Panc1 (cell line): ENCODE measurements at places on chromosomes 5 and 9.
A peak's percentile ranks its signal among the peaks of the same experiment; 100 is the strongest.

GRCh38 chr5:57802131-57802530 is 319.5 kb upstream of the ACTBL2 start:
- no peaks in the 10 kb centered on the region for H3K27me3 ChIP-seq
- H3K27ac ChIP-seq, result peak overlapping the region; percentile 25; the same call in 1 of the 2 replicates
- no peaks in the 10 kb centered on the region for H3K4me1 ChIP-seq
- no peak for DNase-seq
- H3K4me3 ChIP-seq, result no peak overlapping the region

GRCh38 chr9:113578882-113579282 is 115.4 kb downstream of the RGS3 start:
- H3K36me3 ChIP-seq, result no peaks in the 10 kb centered on the region
- H3K4me3 ChIP-seq, result no peak overlapping the region
- no peak overlapping the region for H3K27ac ChIP-seq
- no peaks in the 10 kb centered on the region for H3K27me3 ChIP-seq

GRCh38 chr9:137836151-137836830 is 41.3 kb upstream of the CACNA1B start:
- no peaks in the 10 kb centered on the region for H3K36me3 ChIP-seq
- DNase-seq, result no peak
- H3K4me3 ChIP-seq, result no peak overlapping the region
- no peak overlapping the region for H3K27ac ChIP-seq
- H3K27me3 ChIP-seq, result no peaks in the 10 kb centered on the region

GRCh38 chr5:43634621-43635020 is 31.6 kb downstream of the NNT start:
- no peak overlapping the region for H3K4me3 ChIP-seq
- no peaks in the 10 kb centered on the region for H3K36me3 ChIP-seq
- H3K4me1 ChIP-seq, result no peaks in the 10 kb centered on the region

DNA sequence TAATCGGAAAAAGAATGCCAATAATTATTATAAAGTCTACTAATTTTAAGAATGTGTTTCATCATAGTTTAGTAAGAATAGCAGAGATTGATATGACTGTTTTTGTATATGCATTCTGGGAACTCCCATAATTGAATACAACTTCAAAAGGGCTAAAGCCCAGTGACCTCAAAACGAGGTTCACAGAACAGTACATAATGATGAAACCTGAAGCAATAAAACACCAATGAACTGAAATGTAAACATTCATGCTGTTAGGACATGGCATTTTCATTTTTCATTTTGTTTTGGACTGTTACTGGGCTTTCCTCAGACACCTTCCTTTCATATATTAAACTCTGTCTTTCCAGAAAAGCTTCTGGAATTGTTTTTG is 684 bp upstream of the JMY start:
- peak overlapping the region; percentile 76 for H3K4me3 ChIP-seq
- no peak for DNase-seq
- peaks cover 5% of the 10 kb centered on the region for H3K36me3 ChIP-seq
- peaks cover 4% of the 10 kb centered on the region for H3K4me1 ChIP-seq
- H3K27me3 ChIP-seq, result no peaks in the 10 kb centered on the region
- peak overlapping the region; percentile 90 for H3K27ac ChIP-seq

DNA sequence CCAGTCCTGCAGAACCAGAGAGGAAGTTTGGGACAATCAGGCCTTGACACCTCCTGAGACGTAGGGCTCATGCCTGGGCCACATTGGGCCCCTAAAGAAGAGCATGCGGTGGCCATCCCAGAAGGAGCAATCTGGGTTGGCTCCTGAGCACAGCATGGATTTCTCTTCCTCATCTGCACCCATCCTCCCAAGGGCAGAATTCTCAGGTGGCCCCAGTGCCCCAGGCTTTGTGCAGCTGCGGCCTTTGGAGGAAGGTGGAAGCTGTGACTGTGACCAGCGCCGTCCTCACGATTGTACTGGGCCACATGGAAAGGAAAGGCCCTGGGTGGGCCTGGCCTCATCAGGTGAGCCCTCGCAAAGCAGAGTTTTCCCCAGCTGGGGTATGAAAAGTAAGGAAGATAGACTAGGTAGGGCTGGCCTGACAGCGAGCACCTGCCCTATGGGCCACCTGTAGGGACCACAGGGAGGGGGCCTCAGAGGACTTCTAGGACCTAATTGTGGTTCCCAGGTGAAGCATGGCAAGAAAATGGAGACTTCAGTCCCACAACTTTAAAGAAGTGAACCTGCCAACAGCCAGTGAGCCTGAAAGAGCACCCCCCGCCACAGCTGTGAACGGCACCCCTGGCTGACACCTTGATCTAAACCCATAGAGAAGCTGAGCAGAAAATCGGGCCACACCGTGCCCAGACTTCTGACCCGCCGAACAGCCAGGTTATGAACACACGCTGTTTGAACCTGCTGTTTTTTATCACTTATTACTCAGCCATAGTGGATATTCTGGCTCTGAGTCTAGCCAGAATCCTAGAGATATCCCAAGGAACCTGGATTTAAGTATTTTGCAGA is 164.1 kb downstream of the IRX2 start:
- H3K27ac ChIP-seq, result no peak overlapping the region
- H3K27me3 ChIP-seq, result no peaks in the 10 kb centered on the region
- no peaks in the 10 kb centered on the region for H3K4me1 ChIP-seq
- no peak for DNase-seq

- no peaks in the 10 kb centered on the region for H3K4me1 ChIP-seq
- no peaks in the 10 kb centered on the region for H3K27me3 ChIP-seq
- no peak overlapping the region for H3K4me3 ChIP-seq
- no peak overlapping the region for H3K27ac ChIP-seq
Measured at GRCh38 chr9:77807281-77807683, 159.2 kb upstream of the GNA14 start.

DNA sequence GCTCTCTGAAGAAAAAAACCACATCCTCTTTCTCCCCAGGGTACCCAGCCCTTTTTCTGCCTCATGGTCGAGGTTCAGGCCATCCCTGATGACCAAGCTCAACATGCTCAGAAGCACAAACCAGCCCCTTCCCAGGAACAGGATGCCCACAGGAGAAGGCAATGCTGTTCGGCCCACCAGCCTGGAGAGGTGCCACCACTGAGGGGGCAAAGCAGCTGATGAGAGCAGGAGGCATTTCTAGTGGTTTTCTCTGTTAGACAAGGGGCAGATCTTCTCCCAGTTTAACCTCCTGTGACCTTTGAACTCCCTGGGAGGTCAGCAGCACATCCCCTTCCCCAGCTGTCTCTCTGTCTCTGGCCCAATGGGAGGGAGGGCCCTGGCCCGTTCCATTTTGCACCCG is 73.0 kb downstream of the PAX5 start:
- no peaks in the 10 kb centered on the region for H3K4me1 ChIP-seq
- H3K27ac ChIP-seq, result no peak overlapping the region
- peaks cover 8% of the 10 kb centered on the region for H3K27me3 ChIP-seq
- H3K36me3 ChIP-seq, result no peaks in the 10 kb centered on the region
- H3K4me3 ChIP-seq, result no peak overlapping the region

DNA sequence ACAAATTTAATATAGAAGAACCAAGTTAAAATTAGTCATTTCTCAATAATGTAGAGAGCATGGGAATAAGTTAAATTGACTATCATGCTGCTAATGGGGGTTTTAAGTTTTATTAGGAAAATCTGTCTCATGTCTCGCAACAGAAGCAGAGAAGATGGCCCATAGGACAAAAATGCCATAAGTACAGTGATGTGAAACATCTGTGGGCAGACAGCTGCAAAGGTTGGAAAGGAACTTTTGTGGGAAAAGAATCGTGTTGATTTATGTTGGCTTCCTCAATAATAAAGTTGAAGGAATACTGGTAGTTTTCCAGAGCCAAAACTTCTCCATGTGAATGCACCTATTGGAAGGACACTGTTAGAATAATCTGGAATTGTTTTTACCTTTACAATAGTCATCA is 44.8 kb downstream of the VCAN start:
- H3K27me3 ChIP-seq, result no peaks in the 10 kb centered on the region
- no peaks in the 10 kb centered on the region for H3K36me3 ChIP-seq
- no peak for DNase-seq
- no peak overlapping the region for H3K4me3 ChIP-seq
- H3K4me1 ChIP-seq, result no peaks in the 10 kb centered on the region

- H3K36me3 ChIP-seq, result no peaks in the 10 kb centered on the region
- no peak overlapping the region for H3K27ac ChIP-seq
- H3K4me3 ChIP-seq, result no peak overlapping the region
- DNase-seq, result no peak
Measured at GRCh38 chr5:40667161-40667663, 12.5 kb upstream of the PTGER4 start.

DNA sequence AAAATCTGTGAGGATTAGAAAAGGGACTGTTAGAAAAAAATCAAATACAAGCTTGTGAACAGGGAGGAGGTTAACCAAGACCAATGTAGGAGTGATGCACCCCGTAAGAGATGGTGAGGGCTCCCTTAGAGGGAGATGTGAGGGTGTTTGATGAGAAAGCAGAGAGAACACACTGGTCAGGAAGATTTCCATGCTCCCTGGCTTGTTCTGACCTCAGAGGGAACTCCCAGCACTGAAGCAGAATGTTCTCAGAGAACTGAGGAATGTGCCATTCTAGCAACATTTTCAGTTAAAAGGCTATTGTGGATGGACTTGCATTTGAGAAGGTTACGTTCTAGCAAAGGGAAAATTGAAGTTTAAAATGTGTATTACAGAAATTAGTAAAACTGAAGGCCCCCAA is 110.6 kb downstream of the HTR4 start:
- H3K27me3 ChIP-seq, result no peaks in the 10 kb centered on the region; the same call in 1 of the 2 replicates
- H3K4me1 ChIP-seq, result no peaks in the 10 kb centered on the region
- H3K36me3 ChIP-seq, result no peaks in the 10 kb centered on the region
- H3K27ac ChIP-seq, result no peak overlapping the region
- no peak overlapping the region for H3K4me3 ChIP-seq

DNA sequence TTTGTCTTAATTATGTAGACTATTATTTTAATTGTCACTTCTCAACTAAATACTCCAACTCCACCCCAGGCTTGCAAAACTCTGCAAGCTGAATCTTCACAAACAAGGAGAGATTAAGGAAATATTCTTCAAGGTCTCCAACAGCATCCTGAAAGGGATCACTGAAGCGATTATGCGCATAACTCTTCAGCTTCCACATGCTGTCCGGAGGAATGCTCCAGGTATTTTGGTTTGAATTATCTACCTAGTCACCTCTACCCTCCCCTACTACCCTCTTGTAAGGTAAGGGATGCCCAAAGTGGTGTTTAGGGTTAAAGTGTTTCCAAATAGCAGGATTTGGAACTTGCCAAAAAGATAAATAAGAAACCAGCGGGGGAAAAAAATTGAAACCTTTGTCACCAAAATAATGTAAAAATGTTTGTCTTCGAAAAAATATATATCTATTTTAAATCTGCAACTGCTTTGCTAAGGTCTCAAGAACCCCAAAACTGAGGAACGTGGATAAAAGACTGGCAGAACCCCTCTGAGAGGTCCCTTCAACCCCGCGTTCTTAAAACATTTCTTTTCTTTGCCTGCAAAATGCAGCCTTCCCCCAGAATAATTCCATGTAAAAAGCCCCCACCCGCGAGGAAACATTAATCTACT is 11.6 kb downstream of the PTCH1 start:
- H3K36me3 ChIP-seq, result no peaks in the 10 kb centered on the region; the same call in 1 of the 2 replicates
- peaks cover 15% of the 10 kb centered on the region for H3K4me1 ChIP-seq
- DNase-seq, result no peak
- peak overlapping the region; percentile 54; the same call in 1 of the 2 replicates for H3K27ac ChIP-seq

GRCh38 chr9:10773136-10773535 is 160.3 kb upstream of the PTPRD start:
- no peaks in the 10 kb centered on the region for H3K27me3 ChIP-seq
- no peak overlapping the region for H3K4me3 ChIP-seq
- no peak overlapping the region for H3K27ac ChIP-seq
- no peaks in the 10 kb centered on the region for H3K4me1 ChIP-seq

- no peaks in the 10 kb centered on the region for H3K36me3 ChIP-seq
- no peak overlapping the region for H3K4me3 ChIP-seq
- H3K4me1 ChIP-seq, result no peaks in the 10 kb centered on the region
- DNase-seq, result no peak
- no peak overlapping the region for H3K27ac ChIP-seq
Measured at GRCh38 chr5:127084656-127085055, 11.4 kb upstream of the C5orf63 start.

DNA sequence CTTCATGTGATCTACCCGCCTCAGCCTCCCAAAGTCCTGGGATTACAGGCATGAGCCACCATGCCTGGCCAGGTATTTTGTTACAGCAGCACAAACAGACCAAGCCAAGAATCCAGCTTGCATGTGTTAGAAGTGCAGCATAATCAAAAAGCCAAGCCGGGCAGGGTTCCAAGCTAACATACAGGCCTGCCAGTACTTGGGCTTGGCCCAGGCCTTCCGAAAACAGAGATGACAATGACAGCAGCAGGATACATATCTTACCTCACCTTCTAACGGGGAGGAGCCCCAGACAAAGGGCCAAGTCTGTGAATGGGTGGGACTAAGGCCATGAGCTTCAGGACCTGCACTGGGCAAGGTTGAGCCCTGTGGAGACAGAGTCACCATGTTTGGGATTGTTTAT is 91.4 kb upstream of the ZNF462 start:
- no peak overlapping the region for H3K27ac ChIP-seq
- H3K4me1 ChIP-seq, result no peaks in the 10 kb centered on the region
- no peaks in the 10 kb centered on the region for H3K27me3 ChIP-seq

GRCh38 chr9:32260151-32260862 is 124.1 kb upstream of the ACO1 start:
- H3K4me1 ChIP-seq, result no peaks in the 10 kb centered on the region
- no peak overlapping the region for H3K27ac ChIP-seq
- H3K27me3 ChIP-seq, result no peaks in the 10 kb centered on the region
- no peaks in the 10 kb centered on the region for H3K36me3 ChIP-seq
- no peak for DNase-seq

DNA sequence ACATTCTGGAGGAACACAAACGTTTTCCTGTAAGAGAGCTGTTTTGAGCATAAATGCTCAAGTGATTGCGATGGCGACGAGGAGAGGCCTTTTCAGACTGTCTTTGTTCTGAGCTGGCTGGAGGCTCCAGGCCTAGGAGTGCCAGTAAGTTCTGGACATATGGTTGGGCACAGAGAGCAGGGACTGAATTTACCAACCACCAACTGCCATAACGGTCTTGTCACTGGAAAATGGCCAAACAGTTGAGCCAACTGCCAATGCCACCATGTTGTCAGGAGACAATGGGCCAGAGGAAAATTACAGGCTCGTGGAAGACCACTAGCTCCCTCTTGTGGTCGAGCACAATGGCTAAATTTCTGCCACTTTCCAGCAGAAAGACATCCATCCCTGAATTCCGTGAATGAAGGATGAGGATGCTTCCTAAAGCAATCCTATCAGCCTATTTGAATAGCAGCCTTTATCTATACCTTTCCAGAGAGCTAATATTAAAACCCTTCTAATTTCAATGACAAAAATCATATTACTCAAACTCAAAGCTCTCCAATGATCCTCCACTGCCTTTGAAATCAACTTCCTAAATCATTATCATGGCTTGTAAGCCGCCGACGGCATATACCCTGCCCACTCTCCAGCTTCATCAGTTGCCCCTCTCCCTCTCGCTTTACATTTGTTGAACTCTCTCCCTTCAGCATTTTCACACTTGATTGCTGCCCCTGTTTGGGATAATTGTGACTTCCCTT is 66.9 kb upstream of the GLIS3 start:
- no peaks in the 10 kb centered on the region for H3K27me3 ChIP-seq
- H3K27ac ChIP-seq, result no peak overlapping the region
- H3K4me1 ChIP-seq, result no peaks in the 10 kb centered on the region

- no peak overlapping the region for H3K27ac ChIP-seq
- H3K4me1 ChIP-seq, result no peaks in the 10 kb centered on the region
- H3K36me3 ChIP-seq, result no peaks in the 10 kb centered on the region
Measured at GRCh38 chr9:88433583-88434255, 45.5 kb downstream of the SPIN1 start.
